ENCODE measurements at places on chromosomes 3 and 15. TPM values are rescaled to one million over a fixed set of nuclear protein-coding genes. Genes with fewer than 3 reads are reported as not detected.

DNA sequence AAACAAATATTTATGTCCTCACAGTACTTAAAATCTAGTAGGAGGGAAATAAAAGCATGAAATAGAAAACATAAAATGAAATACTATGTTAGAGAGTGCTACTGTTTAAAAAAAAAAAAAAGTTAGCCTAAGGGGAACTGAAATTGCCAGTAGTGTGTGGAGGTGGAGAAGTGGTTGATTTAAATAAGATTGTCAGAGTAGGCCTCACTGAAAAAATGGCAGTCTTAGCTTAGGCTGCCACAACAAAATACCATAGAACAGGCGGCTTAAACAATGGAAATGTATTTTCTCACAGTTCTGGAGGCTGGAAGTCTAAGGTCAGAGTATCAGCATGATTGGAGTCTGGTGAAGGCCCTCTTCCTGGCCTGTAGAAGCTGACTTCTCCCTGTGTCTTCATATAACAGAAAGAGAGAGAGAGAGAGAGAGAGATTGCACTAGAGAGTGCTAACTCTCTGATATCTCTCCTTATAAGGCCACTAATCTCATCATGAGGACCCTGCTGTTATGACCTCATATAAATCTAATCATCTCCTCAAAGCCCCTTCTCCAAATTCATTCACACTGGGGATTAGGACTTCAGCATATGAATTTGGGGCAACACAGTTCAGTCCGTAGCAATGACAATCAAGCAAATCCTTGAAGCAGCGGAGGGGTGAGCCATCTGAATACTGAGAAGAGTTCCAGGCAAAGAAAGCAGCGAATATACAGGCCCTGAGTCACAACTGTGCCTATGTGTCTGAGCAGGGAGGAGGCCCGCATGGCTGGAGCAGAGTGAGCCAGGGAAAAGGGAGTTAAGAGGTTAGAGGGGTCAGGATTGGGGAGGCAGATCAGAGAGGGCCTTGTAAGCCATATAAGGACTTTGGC is 23.6 kb upstream of the LRRC34 start:
- H3K27ac ChIP-seq, result no peak overlapping the region
- no peak for DNase-seq
- H3K36me3 ChIP-seq, result no peaks in the 10 kb centered on the region

GRCh38 chr3:31892916-31893573 is 88.0 kb downstream of the OSBPL10 start:
- no peaks in the 10 kb centered on the region for H3K27me3 ChIP-seq
- no peaks in the 10 kb centered on the region for H3K4me1 ChIP-seq
- no peak for DNase-seq
- H3K27ac ChIP-seq, result no peak overlapping the region

- H3K4me3 ChIP-seq, result no peak overlapping the region
- H3K27me3 ChIP-seq, result no peaks in the 10 kb centered on the region
- no peaks in the 10 kb centered on the region for H3K36me3 ChIP-seq
- peak overlapping the region; percentile 16 for H3K27ac ChIP-seq
- peaks cover 46% of the 10 kb centered on the region for H3K4me1 ChIP-seq
Measured at GRCh38 chr3:123096731-123097130, 29.9 kb downstream of the PDIA5 start.

DNA sequence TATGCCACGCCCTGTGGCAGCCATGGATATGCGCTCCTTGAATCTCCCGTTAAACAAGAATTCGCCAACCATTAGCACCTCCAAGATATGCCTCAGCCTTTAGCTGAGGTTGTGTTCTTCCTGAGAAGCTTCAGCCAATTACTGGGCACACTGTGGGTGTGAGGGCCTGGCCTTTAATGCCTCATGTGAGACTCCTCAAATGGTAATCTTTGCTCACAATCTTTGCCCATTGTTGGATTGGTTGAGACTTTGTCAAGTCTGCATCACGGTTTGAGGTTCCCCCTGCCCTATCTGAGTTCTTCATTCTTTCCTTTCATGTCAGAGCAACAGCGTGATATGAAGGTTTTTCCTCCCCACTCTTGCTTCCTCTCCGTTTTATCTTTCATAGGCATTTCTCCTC is 108.1 kb upstream of the CCDC54 start:
- H3K36me3 ChIP-seq, result no peaks in the 10 kb centered on the region
- no peaks in the 10 kb centered on the region for H3K27me3 ChIP-seq
- DNase-seq, result no peak
- no peaks in the 10 kb centered on the region for H3K4me1 ChIP-seq
- no peak overlapping the region for H3K4me3 ChIP-seq

- H3K4me1 ChIP-seq, result peaks cover 55% of the 10 kb centered on the region
- H3K27me3 ChIP-seq, result no peaks in the 10 kb centered on the region
- H3K4me3 ChIP-seq, result no peak overlapping the region
- no peak overlapping the region for H3K27ac ChIP-seq
Measured at GRCh38 chr3:42094128-42094527, 3.0 kb downstream of the TRAK1 start.

DNA sequence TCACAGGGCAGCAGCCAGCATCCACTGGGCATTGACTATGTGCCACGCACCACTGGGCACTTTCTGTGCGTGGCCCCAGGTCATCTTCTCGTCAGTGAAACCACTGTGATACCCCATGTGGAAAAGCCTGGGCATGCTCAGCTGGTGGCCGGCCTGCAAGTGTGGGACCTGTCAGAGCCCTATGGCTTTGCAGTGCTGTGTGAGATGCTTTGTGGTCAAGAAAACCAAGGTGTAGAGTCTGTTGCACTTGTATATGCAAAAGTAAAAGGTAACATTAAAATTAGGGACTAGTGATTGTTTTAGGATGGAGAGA is 69.5 kb downstream of the PGPEP1L start:
- no peak overlapping the region for H3K4me3 ChIP-seq

DNA sequence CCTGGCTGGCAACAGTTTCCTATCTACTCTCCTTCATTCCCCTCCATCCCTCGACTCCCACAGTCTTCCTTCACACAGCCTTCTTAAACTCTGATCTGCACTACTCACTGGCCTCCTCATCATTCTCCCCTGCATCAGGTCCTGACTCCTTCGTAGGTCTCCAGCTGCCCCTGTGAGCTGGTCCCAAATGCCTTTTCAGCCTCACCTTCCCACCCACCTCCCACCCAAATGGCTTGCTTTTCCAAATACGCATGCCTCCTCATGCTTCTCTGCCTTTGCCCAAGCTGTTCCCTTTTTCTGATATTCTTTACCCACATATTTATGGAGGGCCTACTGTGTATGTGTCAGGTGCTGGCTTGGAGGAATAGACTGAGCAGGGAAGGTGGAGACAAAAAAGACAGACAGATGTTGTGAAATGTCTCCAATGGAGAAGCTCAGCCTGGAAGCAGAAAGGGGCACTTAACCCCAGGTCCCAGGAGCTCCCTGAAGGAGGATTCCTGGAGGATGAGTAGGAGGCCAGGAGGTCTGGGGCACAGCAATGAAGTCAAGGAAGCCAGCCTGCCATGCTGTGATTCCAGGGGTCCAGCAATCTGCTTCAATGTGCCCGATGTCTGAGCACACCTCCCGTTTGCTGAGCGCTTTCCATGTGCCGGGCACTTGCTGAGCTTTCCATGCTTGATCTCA is 252.2 kb downstream of the SHQ1 start:
- H3K4me3 ChIP-seq, result no peak overlapping the region
- no peak for DNase-seq
- peaks cover 13% of the 10 kb centered on the region for H3K4me1 ChIP-seq

GRCh38 chr15:72923289-72923688 is 129.0 kb upstream of the NEO1 start:
- no peak overlapping the region for H3K4me3 ChIP-seq
- H3K4me1 ChIP-seq, result no peaks in the 10 kb centered on the region
- H3K27me3 ChIP-seq, result no peaks in the 10 kb centered on the region
- no peaks in the 10 kb centered on the region for H3K36me3 ChIP-seq
- no peak overlapping the region for H3K27ac ChIP-seq

SCAANT1 gene
- not detected for total RNA-seq

LIPH gene
- total RNA-seq, result 2.0 TPM

LINGO1 gene
- total RNA-seq, result 4.6 TPM

CERS3 gene
- total RNA-seq, result not detected

CD200R1 gene
- total RNA-seq, result 3.2 TPM

NOX5 gene
- total RNA-seq, result 0.54 TPM

All from thoracic aorta (tissue), 2 donors.